Cortex of kidney (tissue), 1 donor: ENCODE measurements at places on chromosomes 6 and 20.

- no peak for DNase-seq
Measured at GRCh38 chr20:24537210-24537609, 67.8 kb downstream of the SYNDIG1 start.

DNA sequence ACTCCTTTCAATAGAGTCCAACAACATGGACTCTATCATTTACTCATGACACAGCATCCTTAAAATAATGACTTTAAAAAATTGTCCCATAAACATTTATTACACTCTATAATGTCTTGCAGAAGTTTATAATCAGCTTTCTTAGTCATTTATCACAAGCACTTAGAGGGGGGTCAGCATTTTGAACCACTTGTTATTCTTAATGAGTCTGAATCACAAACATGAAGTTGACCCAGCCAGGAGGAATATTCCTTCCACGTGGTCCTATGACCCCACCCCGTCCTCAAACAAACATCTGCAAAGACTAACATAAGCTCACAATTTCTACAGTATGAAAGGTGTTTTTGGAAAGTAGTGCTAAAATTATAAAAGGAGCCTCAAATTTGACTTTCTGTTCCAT, 91.1 kb downstream of the MTFR2 start:
- no peak for DNase-seq

DNA sequence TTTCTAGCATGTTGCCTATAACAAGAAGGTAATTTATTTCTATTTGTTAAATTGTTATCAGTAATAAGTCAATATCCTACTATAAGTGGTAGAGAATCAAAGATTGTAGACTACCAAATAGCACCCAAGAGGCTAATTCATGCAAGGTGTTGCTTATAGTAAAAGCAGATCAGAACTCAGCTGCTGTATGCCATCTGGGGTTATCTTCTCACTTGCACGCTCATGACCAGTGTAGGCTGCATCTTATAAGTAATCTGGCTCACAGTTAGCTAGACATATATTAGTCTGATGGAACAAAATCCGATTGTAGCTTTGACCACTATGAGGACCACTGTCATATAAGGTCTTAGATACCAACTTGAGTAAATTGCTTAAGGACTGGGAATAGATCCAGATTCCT, 17.0 kb downstream of the TOP1 start:
- DNase-seq = no peak

GRCh38 chr6:141164042-141164743, 968.5 kb upstream of the GJE1 start:
- DNase-seq = no peak

DNA sequence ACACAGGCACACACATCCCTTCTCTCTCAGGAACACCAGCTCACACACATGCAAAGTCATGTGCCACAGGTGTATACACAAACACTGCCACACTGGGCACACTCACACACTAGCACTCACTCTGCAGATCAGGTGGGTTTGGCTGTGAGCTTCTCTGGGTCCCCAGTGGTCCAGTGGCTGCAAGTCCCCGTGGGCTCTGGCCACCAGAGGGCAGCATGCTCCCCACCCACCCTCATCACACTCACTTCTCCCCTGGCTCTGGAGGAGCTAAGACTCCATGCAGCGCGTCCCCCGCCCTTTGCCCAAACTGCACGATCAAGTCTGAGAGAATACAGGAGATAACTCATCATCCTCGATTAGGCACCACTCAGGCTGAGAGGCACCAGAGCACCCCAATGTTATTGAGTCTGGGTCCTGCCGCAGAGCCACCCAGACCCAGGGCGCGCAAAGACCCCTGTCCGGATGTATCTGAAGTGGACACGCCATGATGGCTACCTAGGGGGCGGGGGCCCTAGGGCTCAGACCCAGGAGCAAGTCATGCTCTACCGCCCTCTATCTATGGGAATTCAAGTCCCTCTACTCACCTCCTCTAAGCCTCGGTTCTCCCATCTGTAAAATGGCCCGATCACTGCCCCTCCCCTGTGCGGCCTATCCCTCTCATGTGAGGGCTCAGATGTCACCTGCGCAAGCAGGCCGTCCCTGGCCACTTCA, 90.5 kb downstream of the GRM4 start:
- no peak for DNase-seq

- DNase-seq = no peak
Measured at GRCh38 chr20:48380661-48381060, 447.1 kb downstream of the PREX1 start.

DNA sequence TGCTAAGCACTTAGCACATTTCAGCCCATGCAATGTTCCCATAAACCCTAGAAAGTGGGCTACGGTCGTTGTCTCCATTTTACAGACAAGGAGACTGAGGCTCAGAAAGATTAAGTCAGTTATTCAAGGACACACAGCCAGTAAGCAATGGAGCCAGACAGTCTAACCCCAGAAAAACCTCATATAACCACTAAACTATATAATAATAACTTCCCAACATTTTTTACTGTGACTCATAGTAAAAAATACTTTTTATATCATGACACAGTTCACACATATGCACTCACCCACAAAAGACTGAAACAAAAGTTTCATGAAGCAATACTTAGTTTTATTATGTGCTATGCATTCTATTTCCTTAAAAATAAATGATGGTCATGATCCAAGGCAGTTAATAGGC, 66.2 kb upstream of the EYA2 start:
- no peak for DNase-seq

DNA sequence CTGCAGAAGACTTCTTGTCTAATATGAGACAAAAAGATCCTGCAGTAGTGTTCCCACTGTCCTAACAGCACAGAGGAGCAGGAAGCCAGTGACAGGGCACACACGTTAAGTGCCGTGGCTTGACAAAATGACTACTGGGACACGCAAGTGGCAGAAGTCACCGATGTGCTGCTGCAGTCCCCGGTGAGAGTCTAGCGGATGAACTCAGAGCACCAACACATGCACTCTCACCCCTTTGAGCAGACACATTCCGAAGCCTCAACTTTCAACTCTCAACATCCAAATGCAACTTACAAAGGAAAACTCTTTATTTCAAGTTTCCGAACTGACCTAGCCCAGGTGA, 898 bp downstream of the LAMA4 start:
- DNase-seq = no peak

- no peak for DNase-seq
Measured at GRCh38 chr6:31871046-31871659, 7.6 kb downstream of the SLC44A4 start.
